ENCODE measurements at places on chromosomes 1 and 21.

- no peak for DNase-seq
These were observed 172.2 kb upstream of the ETV3 start for GRCh38 chr1:157310401-157310800.

- no peak for DNase-seq
These were observed 29.1 kb upstream of the SEC16B start for GRCh38 chr1:177998696-177999631.

GRCh38 chr1:35191429-35192055 is 1.4 kb downstream of the SFPQ start:
- no peak for DNase-seq

DNA sequence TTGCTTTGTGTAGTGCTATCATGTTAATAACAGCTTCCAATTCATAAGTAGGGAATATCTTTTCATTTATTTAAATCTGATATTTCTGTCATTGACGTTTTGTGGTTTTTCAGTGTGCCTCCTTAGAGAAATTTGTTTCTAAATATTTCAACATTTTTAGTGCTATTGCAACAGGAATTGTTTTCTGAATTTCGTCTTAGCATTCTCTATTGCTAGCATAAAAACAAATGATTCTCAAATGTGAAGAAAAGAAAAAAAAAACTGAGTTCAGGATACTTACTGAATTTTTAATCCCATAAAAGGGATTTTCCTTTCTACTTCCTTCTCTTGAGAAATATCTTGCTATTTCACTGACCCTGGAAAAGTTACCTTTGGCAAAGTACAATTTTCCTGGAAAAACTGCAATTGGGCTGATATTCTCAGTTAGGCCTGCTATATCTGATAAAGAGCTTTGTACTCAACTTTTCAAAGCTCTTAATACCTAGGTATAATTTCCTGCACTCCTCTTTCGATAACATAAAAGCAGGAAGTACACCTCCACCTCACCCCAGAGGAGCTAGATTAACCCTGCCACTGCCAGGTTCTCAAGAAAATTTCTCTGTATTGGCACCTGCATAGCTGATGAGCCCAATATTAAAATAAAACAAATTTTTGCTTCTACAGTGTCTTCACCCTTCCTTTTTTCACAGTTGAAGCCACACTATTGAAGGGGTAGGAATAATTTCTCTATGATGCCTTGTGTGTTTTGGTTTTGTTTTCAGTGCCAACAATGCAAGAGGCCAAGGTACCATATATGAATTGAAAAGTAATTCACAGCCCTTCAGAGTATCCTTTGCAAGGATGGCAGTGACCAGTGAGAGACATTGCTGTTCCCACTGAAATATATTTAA is 35.6 kb downstream of the PTPN14 start:
- no peak for DNase-seq

DNA sequence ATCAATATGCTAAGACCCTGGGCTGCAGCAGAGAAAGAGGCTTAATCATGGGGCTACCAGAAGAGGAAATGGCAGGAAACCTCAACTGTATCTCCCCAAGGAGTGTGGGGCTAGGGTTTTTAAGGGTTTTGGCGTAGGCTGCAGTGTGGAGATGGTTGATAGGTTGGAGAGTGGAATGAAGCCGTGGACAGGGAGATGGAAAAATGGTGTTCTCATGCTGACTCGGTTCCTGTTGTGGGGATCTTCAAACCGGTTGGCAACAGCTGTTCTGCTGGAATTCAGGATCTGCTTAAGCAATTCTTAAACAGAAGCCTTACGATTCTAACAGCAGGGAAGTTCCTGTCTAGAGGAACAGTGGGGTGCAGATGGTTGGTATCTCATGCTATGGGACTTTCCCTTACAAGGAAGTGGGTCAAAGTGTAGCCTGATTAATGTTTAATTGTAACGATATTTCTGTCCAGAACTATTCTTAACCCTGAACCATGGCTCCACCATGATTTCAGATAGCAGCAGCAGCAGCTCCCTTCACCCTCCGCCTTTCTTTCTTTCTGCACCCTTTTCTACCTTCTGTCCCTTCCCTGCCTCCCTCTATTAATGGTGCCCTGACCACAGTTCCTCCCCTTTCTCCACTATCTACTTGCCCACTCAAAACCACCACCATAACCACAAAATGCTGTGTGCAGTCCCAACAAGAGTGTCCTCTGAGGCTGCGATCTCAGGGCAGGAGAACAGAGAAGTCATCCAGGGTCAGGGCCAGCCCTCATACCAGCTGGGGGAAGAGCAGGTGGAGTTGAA is 30.8 kb downstream of the RSPH1 start:
- no peak for DNase-seq

- no peak for DNase-seq
These were observed 28.8 kb upstream of the CSF1 start for GRCh38 chr1:109881906-109882287.

DNA sequence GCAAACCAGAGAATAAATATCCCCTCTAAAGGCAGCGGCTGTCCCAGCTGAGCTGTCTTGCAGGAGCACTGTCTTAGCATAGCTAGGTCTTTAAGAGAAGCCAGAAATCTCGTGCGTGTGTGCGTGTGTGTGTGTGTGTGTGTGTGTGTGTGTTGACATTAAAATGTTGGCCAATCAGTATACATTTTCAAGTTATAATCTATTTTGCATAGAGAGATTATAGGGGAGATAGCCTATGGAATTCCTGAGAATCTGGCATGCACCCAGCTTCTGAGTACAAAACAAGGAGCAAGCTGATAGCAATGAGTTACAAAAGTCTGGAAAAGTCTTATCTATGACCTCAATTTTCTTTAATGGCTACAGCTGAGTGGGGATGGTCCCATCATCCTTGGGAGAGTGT is 17.7 kb downstream of the METTL13 start:
- no peak for DNase-seq

DNA sequence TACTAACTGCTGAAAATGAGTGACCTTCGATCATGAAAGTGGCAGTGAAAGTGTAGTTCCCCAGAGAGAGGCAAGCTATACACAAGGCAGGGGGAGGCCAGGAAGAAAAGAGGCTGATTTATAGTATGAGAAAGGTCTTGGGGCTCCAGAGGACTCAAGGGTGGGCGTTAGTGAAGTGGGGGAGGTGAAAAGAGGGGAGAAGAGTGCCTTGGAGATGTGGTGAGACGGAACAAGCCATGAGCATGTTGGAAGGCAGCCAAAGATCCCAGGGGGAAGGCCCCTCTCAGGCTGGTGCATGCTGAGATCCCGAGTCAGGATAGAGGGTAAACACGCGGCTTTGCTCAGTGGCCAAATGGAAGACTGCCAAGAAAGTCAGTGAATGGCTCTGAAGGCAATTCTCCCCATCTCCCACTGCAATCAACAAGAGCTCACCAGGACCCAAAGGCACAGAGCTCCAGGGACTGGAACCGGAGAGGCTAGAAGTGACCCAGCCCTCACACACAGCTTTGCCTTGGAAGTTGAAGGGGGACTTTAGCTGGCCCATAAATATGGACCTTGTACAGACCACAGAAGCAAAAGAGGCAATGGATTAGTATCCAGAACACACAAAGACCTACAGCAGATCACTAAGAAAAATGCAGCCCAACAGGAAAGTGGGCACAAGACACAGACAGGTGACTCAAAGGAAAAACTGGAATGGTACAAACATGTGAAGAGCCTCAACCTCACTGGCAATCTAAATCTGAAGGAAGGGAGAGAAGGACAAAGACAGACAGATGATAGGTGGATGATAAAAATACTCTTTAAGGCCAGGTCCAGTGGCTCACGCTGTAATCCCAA is 49.6 kb downstream of the HSF2BP start:
- DNase-seq = no peak

- DNase-seq = no peak
These were observed 19.2 kb downstream of the FMO2 start for GRCh38 chr1:171204296-171204695.

DNA sequence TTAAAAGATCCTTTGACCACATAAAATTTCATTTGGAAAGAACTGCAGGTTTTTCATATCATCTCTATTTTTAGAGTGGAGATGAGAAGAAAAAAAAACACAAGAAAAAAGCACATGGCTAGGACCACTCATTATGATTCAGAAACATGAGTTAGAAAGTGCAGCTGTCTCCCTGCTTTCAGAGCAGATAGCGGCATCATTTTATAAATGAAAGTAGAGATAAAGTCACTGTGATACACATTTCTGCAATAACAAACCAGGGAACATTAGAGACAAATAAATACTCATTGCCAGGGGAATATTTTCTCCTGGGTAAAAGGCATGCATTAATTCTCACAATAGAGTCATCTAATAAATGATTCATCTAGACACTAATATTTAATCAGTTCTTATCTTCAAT is 87.5 kb upstream of the PLPPR4 start:
- no peak for DNase-seq

DNA sequence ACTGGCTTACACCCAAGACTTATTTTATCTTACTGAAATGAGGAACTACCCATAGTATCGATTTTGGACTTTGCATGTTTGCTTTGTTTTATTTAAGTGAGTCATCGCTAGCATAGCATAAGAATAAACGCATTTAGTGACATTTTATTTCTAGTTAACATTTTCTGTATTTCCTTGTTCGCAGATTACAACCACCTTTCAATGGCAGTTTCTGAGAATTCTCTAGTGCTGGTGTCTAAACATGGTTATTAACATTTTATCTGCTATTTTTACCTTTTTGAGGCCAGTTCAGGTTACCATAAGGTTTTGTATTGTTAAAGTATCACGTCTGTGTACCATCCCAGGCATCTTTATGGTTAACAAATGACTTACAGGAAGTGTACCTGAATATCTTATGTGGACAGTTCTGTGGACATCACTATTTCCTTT is 24.5 kb downstream of the EEIG2 start:
- DNase-seq = no peak

GRCh38 chr1:52534928-52535764 is 17.7 kb downstream of the TUT4 start:
- no peak for DNase-seq

- DNase-seq = no peak
These were observed at the start of gene BECN2 for GRCh38 chr1:241957692-241958494. BECN2 (plus strand) TSS chr1:241957767; CDS start chr1:241957767, 0 bp downstream.

- peak; percentile 7 for DNase-seq
These were observed 80.0 kb downstream of the USP25 start for GRCh38 chr21:15809818-15810217.
